Activated CD4-positive, alpha-beta T cell treated with anti-CD3 and anti-CD28 coated beads for 36 hours (primary cell): ENCODE measurements at places on chromosomes 5 and 9. TPM values are rescaled to one million over a fixed set of nuclear protein-coding genes. Genes with fewer than 3 reads are reported as not detected.

Gene MXD3
- total RNA-seq, result 27.2 TPM

Gene TSTD2
- 15.0 TPM for total RNA-seq

Gene PCDHB11
- total RNA-seq, result not detected

Gene DCANP1
- not detected for total RNA-seq

Gene DMGDH
- 0.50 TPM for total RNA-seq
